ENCODE measurements at places on chromosomes 2 and 18.

DNA sequence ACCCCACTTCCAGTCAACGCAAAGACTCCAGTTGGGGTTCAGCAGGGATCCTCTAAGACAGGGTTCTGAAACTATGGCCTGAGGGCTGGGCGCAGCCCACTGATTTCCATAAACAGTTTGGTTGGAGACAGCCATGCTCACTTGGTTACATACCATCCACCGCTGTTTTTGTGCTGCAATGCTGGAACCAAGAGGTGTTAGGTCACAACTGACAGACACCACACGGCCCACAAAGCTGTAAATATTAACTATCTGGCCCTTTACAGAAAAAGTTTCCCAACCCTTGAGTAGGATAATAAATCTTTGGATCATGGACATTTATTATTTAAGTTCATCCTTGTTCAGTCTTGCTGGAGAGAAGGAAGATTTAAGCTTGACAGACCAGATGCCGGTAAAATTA lies 8.4 kb upstream of the CD226 start:
- DNase-seq: no peak

DNA sequence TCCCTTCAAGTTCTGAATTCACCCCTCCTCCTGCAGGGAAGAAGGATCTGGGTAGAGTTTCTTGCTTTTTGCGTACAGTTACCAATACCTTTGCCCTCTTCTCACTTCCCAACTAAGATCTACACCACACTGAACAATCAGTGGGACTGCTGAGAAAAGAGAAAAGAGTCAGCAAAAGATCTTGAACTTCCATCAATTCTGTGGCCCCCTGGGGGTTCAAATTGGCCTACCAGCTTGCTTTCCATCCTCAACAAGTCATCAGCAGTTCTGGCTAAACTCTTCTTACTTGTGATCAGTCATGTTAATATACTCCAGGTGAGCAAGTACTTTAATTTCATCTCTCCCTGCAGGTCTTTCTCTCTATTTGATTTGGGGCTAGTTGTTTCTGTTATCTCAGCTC lies 739.3 kb upstream of the LRRTM4 start:
- DNase-seq: no peak

DNA sequence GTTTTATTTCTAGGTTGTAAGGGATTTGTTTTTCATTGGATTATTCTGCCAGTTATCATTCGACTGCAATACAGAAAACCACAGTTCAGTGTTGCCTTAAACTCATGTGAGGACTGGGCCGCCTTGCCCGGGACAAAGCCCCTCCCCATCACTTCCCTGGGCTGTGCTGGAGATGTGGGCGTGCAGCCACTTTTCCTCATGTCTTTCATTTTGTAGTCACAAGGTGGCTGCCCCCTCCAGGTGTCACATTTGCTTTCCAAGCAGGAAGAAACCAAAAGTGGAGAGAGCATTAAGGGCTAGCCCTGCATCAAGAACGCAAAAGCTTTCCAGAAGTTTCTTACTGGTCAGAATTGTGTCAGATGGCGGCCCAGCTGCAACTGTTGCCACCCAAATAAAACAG lies 492.5 kb upstream of the ID2 start:
- no peak for DNase-seq

GRCh38 chr2:20156836-20157192 lies 68.1 kb downstream of the SDC1 start:
- DNase-seq: no peak

DNA sequence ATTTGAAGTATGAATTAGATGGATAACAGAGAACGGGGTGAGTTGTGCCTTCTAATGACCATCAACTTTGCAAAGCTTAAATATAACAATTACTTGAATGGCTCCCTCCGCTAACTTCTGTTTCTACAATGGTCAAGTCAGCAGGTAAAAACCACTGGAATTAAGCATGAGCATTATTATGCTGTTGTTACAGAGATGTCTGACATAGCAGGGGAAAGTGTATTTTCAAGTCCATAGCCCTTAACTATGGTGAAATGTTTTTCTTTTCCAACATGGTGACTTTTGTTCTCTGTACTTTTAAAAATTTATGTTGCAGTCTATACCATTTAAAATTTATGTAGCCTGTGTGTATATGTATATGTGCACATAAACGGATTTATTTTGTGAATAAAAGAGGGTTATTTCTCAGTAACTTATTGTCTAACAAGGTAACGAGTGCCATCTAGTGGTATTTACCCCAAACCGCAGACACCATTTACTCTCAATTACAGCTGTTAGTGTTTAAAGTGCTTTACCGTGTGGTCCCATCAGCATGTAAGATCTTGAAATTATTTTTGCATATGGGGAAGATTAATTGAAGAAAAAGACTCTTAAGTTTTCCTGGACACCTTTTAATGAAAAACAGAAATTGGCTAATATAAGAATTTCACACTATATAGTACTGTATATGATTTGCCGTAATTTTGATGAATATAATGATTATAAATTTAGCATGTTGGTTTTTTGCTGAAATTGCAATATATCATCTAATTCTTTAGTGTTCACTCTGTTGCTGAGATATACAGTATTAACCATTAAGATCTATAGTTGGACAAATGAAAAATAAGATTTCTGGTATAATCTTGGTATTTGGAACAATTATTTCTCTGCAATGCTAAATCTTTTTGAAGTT lies 78.2 kb downstream of the UBE2E3 start:
- DNase-seq: peak; percentile 6

DNA sequence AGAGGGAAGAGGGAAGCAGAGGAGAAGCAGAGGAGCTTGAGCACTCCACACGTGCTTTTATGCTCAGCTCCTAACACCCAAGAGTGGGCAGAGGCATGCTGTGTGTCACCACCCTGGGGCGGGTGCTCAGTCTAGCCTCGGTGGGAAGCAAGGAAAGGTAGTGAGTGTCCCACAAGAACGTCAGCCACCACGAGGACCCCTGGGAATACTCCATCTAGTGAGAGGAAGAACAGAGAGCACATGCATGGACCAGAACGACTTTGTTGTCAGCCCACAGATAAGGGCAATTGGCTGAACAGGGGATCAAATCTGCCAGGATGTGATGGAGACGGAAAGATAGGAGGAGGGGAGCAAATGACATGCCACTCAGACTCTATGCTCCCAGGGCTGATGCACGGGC lies 83.4 kb downstream of the XDH start:
- DNase-seq: no peak

- DNase-seq: no peak
Observed at GRCh38 chr2:173511942-173512341, 157.3 kb downstream of the CDCA7 start.

DNA sequence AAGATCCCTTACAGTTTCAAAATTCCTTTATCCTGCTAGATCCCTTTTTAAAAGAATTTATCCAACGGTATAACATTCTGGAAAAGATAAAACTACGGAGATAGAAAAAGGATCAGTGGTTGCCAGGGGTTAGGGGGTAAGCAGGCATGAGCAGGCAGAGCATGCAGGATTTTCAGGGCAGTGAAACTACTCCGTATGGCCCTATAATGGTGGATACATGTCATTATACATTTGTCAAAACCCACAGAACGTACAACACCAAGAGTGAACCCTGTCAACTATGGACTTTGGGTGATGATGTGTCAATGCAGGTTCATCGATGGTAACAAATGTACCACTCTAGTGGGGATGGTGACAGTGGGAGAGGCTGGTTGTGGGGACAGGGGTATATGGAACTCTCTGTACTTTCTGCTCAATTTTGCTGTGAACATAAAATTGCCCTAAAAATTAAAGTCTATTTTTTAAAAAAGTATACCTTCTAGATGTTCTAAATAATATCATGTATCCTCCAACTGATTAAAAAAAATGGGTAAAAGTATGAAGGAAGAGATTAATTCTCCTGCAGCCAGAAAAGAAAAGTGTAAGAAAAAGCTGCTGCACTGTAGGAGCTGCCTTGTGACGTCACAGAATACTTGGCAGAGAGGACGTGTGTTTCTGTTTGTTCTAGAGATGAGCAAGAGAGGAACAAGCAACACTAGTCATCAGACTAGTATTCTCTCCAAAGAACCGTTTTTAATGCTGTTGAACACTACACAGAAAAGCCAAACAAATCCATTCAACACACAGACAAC lies 23.6 kb downstream of the ANKRD44 start:
- no peak for DNase-seq

DNA sequence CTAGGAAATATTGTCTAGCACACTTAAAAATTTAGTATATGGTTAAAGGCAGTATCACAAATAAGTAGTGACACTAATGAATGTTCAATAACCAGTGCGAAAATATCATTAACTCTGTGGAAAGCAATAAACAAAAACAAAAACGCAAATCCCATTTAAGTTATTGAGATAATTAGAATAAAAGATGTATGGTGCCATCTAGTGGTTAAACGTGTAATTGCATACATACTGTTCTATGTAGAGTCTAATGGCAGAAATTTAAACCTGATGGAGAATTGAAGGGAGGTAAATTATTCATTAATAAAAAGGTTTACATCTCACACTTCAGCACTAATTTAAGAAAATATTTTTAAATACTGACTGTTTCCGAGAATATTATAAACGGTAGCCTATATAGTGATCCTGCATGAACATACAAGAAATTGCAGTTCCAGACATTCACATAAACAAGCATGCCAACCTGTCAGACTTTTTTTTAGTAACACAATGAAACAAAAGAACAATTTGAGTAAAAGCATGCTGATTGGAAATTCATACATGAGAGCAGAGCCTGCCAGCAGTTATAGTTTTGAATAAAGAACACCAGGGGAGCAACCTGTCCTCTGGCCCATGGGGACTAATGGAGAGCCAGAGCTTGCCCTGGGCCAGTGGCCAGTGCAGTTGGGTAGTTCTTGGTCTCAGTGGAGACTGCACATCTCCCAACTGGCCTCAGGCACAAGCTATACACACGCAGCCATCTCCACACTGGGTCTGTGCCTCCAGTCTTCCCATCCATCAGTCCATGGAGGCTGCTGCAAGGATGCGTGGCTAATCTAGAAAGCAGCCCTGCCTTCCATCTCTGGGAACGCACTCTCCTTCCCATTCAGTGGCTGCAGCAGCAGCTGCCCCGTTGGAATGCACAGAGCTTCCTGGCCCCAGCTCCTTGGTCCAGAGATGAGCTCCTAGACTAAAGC lies 28.0 kb downstream of the GCG start:
- no peak for DNase-seq

DNA sequence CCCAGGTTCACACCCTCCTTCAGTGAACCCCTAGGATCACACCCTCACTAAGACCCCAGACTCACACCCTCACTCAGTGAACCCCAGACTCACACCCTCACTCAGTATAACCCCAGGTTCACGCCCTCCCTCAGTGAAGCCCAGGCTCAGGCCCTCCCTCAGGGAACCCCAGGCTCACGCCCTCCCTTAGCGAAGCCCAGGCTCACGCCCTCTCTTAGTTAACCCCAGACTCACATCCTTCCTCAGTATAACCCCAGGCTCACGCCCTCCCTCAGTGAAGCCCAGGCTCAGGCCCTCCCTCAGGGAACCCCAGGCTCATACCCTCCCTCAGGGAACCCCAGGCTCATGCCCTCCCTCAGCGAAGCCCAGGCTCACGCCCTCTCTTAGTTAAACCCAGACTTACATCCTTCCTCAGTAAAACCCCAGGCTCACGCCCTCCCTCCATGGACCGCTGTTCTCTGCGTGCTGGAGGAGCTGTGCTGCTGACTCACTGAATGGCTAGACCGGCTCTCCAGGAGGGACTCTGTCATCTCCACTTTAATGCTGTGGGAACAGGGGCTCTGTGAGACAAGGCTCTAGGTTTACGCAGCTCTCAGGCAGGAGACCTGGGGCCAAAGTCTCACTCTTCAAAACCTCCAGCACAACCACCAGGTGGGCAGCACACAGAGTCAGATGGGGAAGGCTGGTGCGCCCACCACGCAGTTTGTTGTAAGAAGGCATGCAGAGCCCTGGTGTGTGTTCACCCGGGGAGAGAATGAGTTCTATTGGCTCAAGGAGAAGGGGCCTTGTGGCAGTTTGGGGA lies 506.9 kb upstream of the MYT1L start:
- no peak for DNase-seq

Data from stimulated activated CD8-positive, alpha-beta memory T cell treated with anti-CD3 and anti-CD28 coated beads, Interleukin-4, amount 100 ng/mL, for 4 hours (primary cell).